ENCODE measurements at places on chromosomes 13 and 19.
A peak's percentile ranks its signal among the peaks of the same experiment; 100 is the strongest.

- DNase-seq: no peak
Observed at GRCh38 chr19:55491546-55492360, 3.5 kb downstream of the SSC5D start.

- DNase-seq: no peak
Observed at GRCh38 chr13:111611651-111612050, 291.2 kb downstream of the TEX29 start.

GRCh38 chr19:14795078-14795721, 16.8 kb upstream of the ADGRE2 start:
- DNase-seq: no peak

- DNase-seq: no peak
Observed at GRCh38 chr19:11504502-11505031, 1.1 kb downstream of the ZNF653 start.

GRCh38 chr19:54517483-54517882, 14.9 kb downstream of the LAIR2 start:
- DNase-seq: peak; percentile 82

DNA sequence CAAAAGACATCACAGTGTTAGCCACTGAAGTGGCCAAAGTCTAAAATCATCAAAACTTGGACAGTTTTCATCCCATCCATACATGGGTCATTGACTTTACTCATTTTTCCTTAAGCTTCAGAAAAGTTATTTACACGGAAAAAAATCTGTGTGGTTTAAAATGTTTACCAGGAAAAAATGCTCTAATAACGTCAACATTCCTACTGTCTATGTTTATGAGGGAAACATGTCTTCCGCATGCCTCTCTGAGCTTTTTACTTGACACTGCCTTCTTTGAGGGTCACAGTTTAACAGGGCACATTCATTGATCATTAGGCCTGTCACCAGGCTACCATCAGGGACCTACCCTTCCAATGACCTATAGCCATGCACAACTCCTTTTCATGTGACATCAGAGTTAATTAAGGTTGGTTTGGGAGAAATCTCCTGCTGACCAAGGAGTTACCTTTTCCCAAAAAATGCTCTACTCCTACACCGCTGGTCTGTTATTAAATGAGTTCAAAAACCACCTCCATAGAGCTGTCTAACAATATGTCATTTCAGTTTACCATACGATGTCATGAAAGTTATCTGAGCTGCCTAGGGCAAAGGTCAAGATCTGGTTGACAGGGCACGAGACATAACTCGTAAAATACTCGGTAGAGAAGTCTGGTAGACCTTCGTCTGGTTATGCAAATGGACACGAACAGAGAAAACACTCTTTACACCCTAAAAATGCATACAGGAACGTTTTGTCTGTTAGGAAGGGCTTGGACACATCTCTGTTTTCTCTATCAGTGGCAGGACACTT, 17.8 kb downstream of the FLT1 start:
- no peak for DNase-seq

Data from kidney capillary endothelial cell (primary cell).